Liver (tissue), 10 donors: ENCODE measurements at places on chromosomes 5 and 9. TPM values are rescaled to one million over a fixed set of nuclear protein-coding genes. Genes with fewer than 3 reads are reported as not detected.

Gene BTF3
- total RNA-seq: 231 TPM

Gene SLC6A7
- not detected for total RNA-seq

DNA sequence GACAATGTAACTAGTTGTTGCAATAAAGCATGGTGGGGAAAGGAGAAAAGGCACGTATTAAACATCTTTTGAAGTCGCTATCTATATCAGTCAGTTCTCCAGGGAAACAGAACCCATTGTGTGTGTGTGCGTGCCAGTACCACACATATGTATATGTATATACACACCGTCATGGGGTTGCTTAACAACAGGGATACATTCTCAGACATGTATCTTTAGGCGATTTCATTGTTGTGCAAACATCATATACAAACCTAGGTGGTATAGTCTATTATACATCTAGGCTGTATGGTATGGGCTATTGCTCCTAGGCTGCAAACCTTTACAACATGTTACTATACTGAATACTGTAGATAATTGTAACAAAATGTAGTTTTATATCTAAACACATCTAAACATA is 2.3 kb downstream of the CDKN2B-AS1 start:
- no peaks in the 10 kb centered on the region for H3K27me3 ChIP-seq
- no peak overlapping the region for H3K4me3 ChIP-seq
- no peak for DNase-seq
- no peak overlapping the region for H3K27ac ChIP-seq
- H3K36me3 ChIP-seq: no peaks in the 10 kb centered on the region

GRCh38 chr5:36378551-36378950 is 76.8 kb upstream of the RANBP3L start:
- no peak for DNase-seq
- H3K27me3 ChIP-seq: no peaks in the 10 kb centered on the region
- no peaks in the 10 kb centered on the region for H3K36me3 ChIP-seq
- H3K4me3 ChIP-seq: no peak overlapping the region

Gene CFAP157
- total RNA-seq: not detected
